ENCODE measurements at places on chromosomes 16 and 17.

DNA sequence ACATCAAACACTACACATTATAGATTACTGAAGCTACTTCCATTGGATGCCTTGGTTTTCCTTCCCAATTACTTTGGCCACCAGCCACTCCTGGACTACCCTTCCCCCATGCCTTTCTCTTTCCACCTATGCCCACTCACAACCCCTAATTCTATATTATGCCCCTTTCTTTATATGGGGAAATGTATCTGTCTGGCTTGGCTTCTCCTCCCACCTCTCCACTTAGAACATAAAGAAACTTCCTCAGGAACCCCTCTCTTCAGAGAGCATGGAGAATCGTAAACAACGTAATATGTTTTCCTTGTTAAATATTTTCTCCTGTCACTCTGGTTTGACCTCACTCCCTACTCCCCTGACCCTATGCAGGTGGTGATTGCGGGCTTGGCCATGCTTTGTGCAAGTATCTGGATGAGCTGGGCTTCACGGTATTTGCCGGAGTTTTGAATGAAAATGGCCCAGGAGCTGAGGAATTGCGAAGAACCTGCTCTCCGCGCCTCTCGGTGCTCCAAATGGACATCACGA is 32.8 kb downstream of the HSD17B2 start:
- no peak for DNase-seq

GRCh38 chr16:65728167-65728566 is 606.3 kb upstream of the CDH11 start:
- DNase-seq, result no peak

DNA sequence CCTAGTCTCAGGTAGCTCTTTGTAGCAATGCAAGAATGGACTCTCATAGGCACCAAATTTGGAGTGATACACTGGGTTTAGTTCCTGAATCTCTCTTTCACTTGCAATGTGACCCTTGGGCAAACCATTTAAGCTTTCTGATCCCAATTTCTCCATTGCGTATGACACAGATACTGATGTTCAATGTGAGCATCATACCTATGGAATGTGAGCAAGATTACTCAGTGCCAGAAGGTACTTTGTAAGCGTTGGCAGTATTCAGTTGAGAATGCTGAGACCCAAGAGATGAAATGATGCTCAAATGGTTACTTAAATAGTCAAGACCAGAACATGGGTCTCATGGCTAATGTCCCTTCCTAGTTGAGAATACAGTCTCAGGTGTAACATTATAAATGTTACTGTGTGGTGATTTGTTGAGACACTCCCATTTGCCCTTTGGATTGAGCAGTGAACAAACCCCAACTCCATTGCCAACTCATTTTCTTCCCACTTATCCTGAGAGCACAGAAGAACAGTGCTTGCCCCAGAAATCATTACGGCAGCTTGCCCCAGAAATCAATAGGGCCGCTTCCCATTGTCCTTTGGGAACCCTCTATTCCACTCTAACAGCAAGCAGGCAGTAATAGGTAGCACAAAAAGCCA is 134.1 kb downstream of the SOX9 start:
- DNase-seq, result no peak

DNA sequence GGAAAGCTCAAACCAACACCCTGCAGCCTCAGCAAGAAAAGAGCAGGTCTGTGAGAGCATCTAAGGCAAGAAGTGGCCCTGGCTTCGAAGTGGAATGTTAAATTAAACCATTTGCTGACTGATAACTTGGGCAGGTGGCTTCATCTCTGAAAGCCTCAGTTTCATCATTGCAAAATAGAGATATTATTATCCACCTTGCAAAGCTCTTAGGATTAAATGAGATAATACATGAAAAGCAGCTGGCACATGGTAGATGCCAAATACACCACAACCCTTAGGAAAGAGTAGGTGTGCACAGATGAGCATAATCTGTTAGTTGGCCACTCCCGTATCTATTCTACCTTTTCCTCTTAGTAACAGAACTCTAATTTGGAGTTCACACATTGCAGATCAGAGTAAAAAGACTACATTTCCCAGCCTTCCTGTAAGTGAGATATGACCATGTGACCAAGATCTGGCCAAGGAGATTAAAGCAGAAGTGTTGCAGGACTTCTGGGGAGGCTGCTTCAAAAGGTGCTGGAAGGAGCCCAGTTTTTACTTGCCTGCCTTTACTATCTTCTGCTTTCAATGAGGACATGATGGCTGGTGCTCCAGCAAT is 288.7 kb downstream of the SOX9 start:
- no peak for DNase-seq
